Activated CD8-positive, alpha-beta memory T cell treated with anti-CD3 and anti-CD28 coated beads for 48 hours (primary cell): ENCODE measurements at places on chromosomes 3 and 15.

DNA sequence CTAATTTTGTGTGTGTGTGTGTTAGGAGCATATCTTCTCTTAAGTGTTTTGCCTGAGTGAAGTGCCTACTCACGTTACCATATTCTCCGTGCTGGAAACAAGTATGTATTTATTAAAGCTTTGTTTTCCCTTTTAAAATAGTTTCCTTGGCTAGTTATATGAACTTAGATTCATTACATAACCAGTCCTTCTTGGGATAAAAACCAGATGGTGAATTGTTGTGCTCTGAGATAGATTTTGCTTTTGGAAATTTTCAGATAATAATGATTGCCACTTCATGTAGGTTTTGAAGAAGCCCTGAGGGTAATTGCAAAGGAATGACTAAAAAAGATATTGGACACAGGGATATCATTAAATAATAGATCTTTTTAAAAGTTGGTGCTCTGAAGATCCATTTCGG lies 390.2 kb upstream of the SGO1 start:
- no peak for DNase-seq

DNA sequence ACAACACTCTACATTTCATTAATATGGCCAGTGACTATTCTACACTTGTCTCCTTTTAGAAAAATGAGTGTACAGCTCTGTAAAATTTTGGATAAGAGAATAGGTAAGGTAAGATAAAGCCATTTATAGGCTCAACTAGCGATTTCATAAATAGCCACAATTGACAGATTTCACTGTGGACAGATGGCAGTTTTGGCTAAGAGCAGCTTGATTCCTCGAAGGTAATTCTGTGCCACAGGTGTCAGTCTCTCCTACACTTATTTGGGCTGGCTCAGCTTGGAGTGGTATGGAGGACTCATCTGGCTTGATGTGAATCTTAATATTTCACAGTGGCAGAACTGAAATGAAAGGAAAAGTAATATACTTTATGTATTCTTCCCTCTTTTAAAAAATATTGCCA lies 536.7 kb upstream of the TBL1XR1 start:
- no peak for DNase-seq

- DNase-seq, result no peak
These were observed 60.2 kb downstream of the AMOTL2 start for GRCh38 chr3:134313847-134314587.

DNA sequence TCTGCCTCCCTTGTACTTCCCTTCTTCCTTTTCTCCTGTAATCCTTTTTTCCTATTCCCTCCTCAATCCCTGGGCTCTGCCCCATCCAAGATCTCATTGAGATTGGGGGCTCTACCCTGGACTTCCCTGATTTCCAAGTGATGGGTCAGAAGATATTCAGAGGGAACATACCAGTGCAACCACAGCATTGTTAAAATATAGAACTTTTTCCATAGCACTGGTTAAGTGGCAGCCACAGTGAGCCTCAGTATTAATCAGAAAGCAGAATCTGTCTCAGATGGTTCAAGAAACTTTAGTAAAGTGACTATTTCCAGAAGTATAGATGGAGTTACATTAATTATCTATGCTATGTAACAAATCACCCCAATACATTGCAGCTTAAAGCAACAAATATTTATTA lies 18.7 kb upstream of the SCN10A start:
- no peak for DNase-seq

DNA sequence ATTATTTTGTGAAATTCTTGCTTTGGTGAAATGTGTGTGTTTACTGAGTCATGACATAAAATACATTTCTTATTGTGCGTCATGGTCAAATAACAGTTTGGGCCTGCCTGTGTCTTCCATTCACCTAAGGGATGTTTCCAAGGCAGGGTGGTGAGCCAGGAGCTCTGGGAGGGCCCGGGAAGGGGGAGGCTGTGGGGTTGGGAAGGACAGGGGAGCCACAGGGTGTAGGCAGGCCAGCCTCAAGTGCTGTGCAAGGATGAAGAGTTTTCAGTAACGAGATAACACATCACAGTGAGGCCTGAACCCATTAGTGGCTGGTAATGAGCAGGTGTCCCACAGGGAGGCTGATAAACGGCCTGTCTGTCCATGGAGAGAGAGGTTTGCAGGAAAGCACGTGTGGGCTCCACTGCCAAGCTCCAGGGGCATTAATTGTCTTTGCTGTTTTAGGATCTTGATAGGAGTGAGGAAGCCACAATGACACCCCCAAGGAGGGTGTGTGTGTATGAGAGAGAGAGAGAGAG lies 35.6 kb upstream of the SEC13 start:
- no peak for DNase-seq

DNA sequence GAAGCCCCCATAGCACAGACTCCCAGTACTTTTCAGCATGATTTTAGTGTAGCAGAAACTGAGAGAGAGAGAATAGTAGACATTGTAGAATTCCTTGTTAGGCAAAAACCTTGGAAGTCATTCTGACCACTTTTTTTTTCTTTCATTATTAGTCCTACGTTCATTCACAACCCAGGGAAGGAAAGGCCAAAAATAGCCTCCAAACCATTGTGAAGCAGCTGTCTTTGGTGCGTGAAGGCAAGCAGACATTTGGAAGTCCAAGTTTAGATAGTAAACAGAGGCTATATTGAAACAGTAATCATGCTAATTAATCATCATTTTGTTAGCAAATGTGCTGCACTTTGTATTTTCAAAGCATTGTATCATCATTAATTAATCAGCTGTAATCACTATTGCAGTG lies 34.5 kb downstream of the CCDC54 start:
- no peak for DNase-seq

GRCh38 chr3:64134882-64135281 lies 90.4 kb downstream of the PRICKLE2 start:
- DNase-seq, result no peak

GRCh38 chr3:43953814-43954692 lies 263.3 kb downstream of the ABHD5 start:
- no peak for DNase-seq

DNA sequence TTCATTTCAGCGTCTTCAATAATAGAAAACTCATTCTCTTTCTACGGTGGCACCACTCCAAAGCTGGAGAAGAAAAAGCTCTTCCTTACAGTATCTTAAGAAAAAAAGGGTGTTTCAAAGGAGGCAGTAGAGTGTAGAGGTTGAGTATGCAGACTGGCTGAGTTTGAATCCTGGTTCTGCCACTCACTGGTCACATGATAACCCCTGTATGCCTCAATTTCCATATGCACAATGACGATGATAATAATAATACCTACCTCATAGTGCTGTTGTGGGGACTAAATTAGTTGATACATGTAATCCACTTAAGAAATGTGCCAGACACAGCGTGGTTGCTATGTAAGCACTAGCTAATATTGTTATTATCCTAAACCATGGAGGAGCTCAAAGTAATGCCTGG lies 4.5 kb downstream of the ANP32A start:
- DNase-seq, result no peak

DNA sequence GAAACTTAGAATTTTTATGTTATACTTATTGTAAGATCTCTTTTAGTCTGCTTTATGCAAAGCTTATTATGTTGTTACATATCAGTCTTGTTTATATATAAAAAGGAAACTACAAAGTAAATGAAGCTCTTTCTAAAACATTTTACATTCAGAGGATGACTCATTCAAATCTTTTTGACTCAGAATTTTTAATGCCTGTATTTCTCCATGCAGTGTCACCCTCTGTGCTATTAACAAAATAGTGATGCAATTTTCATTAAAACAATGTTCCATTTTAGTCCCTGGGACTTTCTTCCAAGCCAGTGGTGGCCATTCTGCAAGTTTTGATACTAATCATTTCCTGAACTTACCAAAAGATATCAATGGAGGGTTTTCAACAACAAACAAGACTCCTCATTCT lies 216.1 kb downstream of the NAALADL2 start:
- no peak for DNase-seq

DNA sequence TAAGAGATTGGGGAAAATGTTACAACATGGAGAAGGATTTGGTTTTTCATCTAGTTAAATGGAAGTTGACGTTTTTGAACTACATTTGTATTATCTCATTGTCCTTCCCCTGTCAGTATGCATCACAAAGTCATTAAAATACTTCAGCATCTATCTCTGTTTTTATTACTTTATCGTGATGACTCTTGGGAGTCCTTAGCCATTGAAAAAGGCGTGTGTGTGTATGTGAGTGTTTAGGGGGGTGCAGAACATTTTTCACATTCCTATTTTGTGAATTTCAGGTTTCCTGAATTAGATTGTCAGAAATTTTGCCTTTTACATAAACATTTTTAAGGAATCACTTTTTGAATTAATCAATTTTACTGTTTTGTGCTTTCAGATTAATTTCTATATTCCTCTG lies 360.6 kb upstream of the SGO1 start:
- DNase-seq, result no peak

GRCh38 chr3:126356373-126357264 lies 589 bp downstream of the KLF15 start:
- no peak for DNase-seq
